ENCODE measurements at places on chromosomes 1 and 21.

GRCh38 chr1:56414728-56415224 is 164.6 kb downstream of the PLPP3 start:
- DNase-seq = no peak

DNA sequence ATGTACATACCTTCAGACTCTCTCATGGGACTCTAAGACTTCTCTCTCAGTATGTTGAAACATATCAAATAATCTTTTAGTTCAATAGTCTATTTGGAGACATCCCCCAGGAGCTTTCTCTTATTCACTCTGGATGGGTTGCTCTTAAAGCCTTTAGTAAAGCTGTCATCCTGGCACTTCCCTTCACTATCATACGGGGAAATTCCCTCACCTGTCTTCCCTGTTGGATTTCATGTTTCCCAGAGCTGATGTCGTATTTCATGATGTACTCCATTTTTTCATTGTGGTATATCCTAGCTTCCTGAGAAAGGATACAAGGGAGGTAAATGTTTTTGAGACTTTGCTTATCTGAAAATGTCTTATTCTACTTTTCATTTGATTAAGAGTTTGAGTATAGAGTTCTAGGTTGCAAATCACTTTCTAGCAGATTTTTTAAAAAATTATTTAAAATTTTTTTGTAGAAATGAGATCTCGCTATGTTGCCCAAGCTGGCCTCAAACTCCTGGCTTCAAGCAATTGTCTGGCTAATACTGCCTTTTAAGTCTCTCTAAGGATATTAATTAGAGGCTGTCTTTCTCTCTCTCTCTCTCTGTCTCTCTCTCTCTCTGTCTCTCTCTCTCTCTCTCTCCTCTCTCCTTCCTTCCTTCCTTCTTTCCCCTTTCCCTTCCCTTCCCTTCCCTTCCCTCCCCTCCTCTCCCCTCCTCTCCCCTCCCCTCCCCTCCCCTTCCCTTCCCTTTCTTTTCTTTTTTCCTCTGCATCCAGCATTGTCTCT is 17.0 kb upstream of the MACF1 start:
- no peak for DNase-seq

DNA sequence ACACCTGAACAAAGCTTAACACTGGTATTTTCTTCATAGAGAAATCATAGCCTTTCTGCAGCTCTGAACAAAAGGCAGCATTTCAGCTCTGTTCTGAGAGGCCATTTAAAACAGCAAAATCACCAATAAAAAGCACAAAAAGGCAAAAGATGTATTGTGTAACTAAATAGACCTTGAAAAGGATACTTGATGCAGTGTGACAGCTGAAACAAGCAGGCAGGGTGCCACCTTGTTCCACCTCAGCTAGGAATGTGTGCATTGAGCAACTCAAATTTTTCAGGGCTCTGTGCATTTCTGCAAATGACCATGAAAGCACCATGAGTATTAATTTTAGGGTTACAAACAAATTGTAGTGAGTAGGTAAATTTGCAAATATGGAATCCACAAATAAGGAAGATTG is 65.8 kb downstream of the RHOU start:
- no peak for DNase-seq

- no peak for DNase-seq
Observed at GRCh38 chr1:6086358-6086757, 40.7 kb downstream of the KCNAB2 start.

DNA sequence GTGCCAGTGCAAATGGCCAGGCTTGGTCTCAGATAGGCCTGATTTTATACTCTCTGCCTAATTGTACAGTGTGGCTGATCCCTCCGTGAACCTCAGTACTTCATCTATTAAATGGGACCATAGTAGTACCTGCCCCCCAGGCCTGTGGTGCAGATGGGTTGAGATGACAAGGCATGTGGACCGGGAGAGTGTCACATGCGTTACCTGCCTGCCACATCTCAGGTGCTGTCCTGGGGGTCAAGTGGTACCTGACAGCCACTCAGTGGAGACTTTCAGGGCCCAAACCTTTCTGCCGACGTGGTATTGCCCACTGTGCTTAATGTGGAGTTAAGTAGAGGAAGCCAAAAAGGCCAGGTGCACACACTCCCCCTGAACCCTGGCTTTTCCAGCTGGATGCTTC is 197.3 kb downstream of the FOXD2 start:
- DNase-seq = no peak

- DNase-seq = no peak
Observed at GRCh38 chr1:34645919-34646318, 108.9 kb upstream of the GJB5 start.

Data from hippocampal formation (tissue), 2 donors.